ENCODE measurements at places on chromosomes 12 and 14.

- DNase-seq: no peak
Measured at GRCh38 chr12:52542785-52543318, 10.1 kb downstream of the KRT71 start.

GRCh38 chr14:32361674-32362073 is 32.6 kb downstream of the AKAP6 start:
- DNase-seq: no peak

DNA sequence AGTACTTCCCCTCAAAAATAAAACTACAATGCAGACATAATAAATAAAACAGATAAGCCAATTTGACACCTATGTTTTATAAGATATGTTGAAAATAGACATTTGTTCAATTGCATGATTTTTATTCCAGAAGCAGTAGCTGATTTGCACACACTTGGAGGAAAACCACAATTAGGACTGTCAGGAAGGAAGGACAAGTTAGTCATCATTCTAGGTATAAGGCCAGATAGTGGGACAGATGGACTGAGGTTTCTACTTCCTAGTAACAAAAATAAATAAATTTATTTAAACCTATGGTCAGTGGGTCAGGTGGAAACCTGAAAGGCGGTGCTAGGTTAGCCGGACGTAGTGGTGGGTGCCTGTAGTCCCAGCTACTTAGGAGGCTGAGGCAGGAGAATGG is 141.8 kb upstream of the RASSF8 start:
- no peak for DNase-seq

GRCh38 chr12:15201056-15201455 is 20.2 kb downstream of the RERG start:
- no peak for DNase-seq

GRCh38 chr12:132133952-132134652 is 10.0 kb downstream of the DDX51 start:
- peak; percentile 42 for DNase-seq

DNA sequence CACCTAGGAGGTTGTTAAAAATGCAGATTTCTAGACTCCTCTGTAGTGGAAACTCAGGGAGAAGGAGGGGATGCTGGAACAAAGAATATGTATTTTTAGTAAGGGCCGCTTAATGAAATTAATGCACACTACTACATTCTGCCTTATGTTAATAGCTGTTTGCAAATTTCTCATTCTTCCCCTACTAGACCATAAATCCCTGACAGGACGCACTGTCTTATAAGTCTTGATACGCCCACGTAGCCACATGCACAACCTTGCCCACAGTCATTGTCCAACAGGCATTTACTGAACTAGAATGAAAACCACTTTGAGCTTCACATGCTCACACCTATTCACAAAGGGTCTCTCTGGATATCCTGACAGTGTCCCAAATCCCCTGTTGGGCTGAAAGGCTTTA is 10.5 kb downstream of the KRT2 start:
- DNase-seq: no peak

DNA sequence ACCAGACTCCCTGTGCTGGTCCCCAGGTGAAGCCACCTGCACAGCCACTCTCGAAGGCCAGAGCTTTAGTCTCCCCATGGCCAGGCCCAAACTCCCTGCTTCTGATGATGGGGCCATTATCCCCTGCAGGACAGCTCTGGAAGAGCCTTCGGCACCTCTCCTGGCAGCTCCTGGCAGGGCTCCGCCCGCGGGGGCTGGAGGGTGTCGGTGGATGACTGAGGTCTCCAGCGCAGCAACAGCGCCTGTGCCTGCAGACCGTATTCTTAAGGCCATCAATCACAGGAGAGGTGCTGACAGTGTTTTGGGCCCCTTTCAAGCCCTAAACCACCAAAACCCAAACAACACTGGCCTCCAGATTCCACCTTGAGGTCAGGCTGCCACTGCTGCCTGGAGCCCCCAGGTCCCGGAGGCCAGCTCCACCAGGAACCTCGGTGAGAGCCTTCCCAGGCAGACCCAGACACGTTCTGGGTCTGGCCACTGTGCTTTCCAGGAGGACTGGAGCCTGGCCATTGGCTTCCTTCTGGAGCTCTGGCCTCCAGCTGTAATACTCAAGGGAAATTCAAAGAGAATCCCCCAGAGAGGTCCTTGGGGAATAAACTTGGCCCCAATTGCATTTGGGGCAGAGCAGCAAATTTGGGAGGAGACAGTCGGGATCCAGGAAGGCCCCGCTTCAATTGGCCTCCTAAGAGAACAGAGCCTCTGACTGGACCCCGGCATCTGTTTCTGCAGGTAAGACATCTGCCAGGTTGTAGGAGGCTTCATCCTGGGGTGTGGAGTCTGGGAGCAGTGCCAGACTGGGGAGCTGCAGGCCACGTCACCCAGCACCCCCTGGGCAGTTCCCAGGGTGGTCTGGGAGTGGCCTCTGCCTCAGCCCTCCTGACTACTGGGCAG is 210.6 kb upstream of the RTL1 start:
- DNase-seq: peak; percentile 28

- DNase-seq: no peak
Measured at GRCh38 chr14:30272848-30273832, 285.8 kb upstream of the G2E3 start.

DNA sequence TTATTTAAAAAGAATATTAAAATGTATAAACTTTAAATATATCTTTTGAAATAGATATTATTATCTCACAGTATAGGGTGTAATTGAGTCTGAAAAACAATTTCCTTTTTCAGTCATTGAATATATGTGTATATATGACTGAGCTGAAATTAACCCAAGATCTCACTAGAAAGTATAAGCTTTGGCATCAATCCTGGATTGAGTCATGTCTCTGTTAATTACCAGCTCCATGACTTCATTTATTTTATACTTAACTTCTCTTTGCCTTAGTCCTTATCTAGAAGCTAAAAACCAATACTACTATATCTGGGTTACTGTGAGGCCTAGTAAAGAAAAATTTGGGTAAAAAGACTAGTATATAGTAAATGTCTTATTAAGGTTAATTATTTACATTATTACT is 1020.3 kb downstream of the LRFN5 start:
- DNase-seq: no peak

GRCh38 chr12:90510948-90511347 is 444.0 kb downstream of the CCER1 start:
- no peak for DNase-seq

DNA sequence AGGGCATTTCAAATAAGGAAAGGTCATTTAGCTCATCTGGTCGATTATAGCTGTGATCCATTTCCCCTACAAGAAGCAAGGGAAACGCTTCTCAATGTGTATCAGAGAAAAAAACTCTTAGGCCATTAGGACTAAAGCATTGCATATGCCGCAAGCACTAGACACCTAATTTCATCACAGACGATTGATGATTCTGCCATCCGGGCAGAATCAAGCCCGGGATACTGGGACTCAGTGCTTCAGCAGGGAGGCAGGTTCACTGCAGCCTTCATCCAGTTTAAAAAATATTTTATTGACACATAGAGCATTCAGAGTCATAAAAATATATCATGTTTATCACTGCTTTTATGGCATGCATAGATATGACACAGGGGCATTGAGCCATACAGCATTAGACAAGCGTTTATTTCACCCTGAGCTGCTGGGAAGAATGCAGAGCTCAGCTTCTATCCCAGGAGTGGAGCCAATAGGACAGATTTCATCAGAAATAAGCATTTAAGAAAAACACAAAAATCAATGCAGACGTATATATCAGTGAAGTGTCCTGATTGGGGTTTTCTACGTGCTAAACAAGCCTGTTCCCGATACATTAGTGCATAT is 806.9 kb downstream of the GALC start:
- DNase-seq: no peak

Data from psoas muscle (tissue), 8 donors.